ENCODE measurements at places on chromosomes 3 and 15.

- DNase-seq = no peak
Observed at GRCh38 chr3:129056451-129057173, 4.0 kb upstream of the GP9 start.

GRCh38 chr3:11711876-11712275 is 68.2 kb upstream of the VGLL4 start:
- DNase-seq = no peak

- no peak for DNase-seq
Observed at GRCh38 chr3:95289295-95289694, 1226.4 kb downstream of the NSUN3 start.

GRCh38 chr3:45366290-45366689 is 22.1 kb upstream of the LARS2 start:
- no peak for DNase-seq

DNA sequence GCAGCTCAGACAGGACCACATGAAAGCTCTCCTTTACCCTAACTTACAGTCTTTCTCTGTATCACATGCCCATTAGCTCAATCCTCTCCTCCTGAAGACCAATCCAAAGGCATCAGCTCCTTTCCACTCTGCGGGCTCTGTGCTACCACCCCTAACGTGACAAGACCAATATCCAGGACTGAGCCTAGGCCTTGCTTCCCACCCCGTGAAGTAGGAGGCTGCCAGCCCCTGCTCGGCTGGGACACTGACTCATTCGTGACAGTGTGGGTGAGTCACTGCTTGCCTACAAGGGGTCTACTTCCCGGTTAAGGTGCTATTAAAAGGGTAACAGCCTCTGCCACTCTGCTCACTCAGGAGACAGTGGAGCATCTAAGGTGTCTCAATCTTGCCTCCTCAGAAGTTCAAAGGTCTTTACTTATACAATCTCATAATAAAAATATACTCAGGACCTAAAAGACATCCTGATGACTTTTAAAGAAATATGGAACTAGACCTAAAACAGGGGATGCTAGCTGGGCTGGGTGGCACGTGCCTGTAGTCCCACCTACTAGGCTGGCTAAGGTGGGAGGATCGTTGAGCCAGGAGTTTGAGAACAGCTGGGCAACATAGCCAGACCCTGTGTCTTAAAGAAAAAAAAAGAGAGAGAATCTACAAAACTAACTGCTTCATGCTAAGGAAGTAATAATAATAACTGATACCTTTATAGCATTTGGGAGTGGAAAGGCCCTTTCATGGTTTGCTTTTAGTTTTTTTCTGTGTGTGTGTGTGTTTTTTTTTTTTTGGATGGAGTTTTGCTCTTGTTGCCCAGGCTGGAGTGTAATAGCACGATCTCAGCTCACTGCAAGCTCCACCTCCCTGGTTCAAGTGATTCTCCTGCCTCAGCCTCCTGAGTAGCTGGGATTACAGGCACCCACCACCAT is 55.0 kb downstream of the TMEM44 start:
- DNase-seq = no peak
